ENCODE measurements at places on chromosomes 4 and X.

- no peak for DNase-seq
Measured at GRCh38 chr4:152209772-152210493, 326.0 kb downstream of the FBXW7 start.

GRCh38 chrX:132425744-132426318, 63.0 kb downstream of the MBNL3 start:
- DNase-seq: no peak

- no peak for DNase-seq
Measured at GRCh38 chr4:151940291-151940690, 179.5 kb upstream of the GATB start.

DNA sequence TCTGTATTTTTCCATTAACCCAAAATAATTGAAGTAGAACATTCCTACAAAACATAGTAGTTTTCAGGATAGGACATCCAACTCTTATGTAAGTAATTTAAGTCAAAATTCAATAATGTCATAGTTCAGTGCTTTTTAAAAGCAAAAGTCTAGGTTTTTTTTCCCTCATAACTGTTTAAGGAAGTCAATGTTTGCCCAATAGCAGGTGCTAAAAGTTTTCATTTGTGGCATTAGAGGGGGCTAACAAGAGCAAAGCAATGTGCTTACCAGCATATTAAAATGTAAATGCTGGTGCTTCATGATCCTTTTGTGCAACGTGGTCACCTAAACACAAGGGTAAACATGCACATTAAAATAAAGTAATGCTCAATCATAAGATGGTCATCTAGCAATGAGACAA, 155.2 kb upstream of the PPP1R2C start:
- no peak for DNase-seq

DNA sequence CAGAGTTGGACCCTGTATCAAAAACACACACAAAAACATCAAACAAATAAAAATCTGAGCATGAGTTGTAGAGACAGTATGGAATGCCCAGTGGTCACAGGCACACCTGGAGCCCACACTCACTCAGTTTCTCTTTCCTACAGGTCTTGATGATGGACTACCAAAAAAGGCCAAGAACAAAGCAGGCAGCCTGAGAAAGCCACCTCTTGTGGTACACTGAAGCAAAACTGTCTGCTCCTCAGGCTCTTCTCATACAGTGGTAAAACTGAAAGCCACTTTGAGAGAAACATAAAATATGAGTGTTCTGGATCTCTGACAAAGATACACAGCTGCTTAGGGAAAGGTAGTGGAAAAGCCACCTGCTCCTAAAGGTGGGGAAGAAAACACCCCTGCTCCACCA, 1206.9 kb downstream of the FSTL5 start:
- no peak for DNase-seq

- DNase-seq: peak; percentile 54
Measured at GRCh38 chr4:87633243-87633642, 16.8 kb upstream of the DMP1 start.

DNA sequence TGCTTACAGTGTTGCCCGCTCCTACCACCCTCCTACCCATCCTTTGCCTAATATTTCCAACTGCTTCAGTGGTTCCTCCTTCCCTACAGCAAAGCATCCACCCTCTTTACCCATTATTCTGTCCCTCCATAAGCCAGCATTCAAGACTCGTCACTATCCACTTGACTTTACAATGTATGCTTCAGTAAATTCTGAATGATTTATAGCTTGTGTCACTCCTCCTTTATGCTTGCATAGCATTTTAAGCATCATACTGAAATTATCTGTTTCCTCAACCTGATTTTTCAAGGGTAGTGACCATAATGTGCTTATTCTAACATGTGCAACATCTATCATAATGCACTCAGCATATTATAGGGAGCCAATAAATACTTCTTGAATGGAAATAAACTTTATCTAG, 365.5 kb downstream of the RAB28 start:
- DNase-seq: no peak

DNA sequence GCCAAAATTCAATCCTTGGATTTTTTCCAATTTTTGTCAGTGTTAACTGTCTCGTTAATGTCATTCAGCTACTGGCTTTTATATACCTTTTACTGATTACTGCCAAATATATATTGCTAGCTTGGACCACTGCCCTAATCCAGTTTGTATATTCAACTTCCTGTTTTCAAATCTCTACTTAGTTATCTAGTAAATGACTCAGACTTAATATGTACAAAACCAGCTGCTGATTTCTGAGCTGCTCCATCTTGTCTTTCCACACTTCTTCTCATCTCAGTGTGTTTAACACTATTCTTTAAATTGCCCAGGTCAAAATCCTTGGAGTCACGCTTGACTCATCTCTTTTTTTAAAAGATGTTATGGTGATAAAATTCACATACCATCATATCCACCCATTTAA, 1196.7 kb downstream of the RAPGEF2 start:
- DNase-seq: no peak

- no peak for DNase-seq
Measured at GRCh38 chr4:113248320-113248719, 198.9 kb downstream of the ANK2 start.

DNA sequence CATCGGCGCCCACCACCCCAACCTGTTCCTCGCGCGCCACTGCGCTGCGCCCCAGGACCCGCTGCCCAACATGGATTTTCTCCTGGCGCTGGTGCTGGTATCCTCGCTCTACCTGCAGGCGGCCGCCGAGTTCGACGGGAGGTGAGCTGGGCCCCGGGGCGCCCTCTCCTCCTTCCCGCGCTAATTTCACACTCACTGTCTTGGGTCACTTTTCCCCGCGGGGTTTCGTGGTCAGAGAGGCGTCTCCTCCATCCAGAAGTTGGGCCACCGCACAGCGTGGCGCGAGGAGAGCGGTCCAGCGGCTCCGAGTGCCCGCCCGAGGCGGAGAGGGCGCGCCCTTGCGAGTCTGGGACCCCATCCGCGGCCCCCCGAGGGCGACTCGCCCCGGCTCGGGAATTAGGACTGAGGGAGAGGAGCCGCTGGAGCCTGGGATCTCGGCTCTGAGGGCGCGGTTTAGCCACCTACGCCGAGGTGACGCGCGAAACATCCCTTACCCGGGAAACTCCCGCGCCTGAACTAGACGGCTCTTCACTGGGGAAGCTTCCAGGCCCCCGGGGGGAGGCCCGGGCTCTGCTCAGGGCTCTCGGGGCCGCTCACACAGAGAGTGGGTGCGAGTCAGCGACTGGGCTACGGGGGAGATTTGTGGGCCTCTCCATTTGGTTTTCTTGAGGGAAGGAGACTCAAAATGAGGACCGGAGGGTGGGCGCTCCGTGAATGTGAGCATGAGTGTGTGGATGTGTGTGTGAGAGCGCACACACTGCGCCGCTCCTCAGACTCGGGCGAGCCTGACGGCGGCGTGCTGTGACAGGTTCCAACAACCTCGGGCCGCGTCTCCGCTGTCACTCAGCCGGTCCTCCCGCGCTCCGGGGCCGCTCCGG, 551 bp downstream of the NPNT start:
- DNase-seq: no peak

GRCh38 chrX:38649674-38650647, 88.6 kb downstream of the TSPAN7 start:
- DNase-seq: no peak

- DNase-seq: peak; percentile 20
Measured at GRCh38 chrX:80430826-80431504, 10.7 kb downstream of the TENT5D start.

DNA sequence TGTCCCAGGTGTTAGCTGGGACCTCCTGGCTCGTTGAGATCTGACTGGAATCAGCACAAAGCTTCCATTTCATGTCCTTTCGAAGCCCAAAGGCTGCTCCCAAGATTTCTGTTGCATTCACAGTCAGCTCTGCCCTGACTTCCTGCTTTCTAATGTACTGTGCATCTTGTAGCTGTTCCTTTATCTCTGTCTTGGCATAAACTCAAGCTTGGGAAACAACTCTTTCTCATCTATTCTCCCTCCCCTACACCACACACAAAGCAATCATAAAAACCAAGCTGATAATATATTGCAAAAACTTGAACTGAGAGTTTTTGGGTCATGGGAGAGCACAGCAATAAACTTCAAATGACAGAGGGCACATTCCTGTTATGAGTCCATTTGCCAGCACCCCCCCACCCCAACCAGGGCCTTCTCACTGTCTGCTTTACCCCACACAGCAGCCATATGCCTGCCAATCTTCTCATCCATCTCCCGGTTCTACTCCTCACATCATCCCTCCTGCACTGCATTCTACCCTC, 76.3 kb downstream of the SYNPO2 start:
- DNase-seq: no peak

DNA sequence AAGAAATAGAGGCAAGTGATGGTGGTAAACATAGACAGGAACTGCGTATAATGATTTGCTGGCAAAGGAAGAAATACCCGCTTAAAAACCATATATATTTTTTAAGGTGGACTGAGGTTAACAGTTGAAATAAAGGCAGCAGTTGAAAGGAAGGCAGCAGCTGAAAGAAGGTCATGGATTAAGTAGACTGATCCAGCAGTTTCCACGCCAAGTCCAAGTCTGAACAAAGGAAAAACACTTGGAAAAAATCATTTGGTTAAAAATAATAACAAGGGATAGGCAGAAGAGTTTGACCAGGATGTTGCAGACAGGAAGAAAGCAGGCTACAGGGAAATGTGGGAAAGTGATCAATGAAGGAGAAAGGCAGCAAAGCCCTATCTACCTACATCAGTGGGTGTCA, 93.6 kb downstream of the AMELX start:
- no peak for DNase-seq

DNA sequence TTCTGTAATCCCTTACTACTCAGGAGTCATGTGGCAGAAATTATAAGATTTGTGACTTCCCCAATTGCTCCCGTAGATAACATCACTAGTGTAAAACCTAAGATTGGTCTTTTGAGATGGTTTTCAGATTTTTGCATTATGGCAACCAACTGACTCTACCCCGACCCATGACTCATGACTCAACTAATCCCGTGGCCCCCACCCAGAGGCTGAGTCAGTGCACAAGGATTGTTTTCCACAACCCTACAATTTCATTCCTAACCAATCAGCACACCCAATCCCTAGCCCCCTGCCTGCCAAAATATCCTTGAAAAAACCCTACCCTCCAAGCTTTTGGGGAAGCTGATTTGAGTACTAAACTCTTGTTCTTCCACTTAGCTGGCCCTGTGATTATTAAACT, 109.4 kb upstream of the FAM9C start:
- no peak for DNase-seq

DNA sequence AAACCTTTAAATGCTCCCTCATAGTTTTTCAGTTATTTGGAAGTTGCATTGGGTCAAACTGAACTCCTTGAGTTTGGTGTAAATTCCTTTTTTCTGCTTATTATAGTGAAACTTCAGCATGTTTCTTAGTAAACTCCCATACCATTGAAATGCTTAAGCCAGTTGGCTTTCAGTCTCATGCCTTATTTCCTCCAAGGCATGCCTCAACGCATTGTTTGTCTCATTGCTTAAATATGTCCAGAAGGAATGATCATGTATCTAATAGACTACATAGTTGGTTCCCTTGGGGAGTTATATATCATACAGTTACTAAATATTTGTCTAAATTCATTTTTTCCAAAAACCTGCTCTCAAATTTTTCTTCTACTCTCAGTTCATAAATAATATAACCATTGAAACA, 114.0 kb downstream of the STOX2 start:
- peak; percentile 5 for DNase-seq

DNA sequence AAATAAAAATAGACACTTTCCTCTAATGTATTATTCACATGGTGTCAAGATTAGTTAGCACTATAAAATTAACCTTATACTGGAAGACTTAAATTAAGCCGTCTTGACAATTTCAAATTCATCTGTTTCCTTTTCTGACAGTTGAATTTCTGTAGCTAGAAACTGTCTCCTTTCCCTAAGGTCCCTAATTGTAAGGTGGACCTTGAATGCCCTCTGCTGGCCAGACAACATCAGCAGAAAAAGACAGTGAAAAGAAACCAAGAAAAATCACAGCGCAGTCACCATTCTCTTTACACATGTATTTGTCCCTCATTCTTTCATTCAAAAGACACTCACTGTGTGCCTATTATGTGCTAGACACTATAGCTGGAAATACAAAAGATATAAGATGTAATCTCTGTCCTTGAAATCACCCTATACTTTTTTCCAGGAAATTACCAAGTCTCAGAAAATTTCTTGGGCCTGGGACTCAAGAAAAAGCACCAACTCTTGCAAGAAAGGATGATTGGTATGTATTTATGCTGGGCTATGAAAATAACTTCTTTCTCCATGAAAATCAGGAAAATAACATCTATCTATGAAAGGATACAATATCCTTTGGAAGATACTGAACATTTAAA, 32.7 kb upstream of the AMBN start:
- DNase-seq: peak; percentile 74

DNA sequence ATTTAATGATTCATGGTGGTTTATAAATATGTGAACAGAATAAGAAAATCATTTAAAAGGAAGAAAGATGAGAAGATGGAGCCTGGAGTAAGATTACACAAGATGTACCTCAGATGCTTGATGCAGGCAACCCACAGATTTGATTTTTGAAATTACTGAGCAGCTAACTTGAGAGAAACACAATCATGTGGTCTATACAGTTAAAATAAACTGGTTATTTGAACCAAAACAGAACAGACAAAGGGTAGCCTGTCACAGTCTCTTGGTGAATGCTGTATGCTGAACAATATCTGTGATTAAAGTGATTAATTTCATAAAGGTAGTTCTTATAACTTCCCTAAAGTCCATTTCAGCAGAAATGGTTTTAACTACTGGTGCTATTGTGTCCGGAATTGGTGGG, 4.2 kb downstream of the PI4K2B start:
- no peak for DNase-seq

DNA sequence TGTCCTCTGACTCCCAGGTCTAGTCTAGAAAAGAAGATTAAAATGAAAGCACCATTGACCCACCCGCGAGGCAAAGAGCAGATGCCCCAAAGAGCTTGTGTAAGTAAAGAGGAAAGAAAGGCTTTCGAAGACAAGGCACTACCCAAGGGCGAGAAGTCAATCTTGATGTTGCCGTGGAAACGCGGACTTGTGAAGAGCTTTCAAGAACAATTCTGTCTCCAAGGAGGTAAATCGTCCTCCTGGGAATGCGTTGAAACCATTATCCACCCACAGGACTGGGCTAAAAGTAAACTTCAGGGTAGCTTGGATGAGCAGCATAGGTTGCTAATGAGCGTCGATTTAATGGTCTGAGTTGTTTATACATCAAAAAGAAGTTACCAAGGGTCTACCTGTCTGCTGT, 189.3 kb downstream of the DHRSX start:
- DNase-seq: no peak

DNA sequence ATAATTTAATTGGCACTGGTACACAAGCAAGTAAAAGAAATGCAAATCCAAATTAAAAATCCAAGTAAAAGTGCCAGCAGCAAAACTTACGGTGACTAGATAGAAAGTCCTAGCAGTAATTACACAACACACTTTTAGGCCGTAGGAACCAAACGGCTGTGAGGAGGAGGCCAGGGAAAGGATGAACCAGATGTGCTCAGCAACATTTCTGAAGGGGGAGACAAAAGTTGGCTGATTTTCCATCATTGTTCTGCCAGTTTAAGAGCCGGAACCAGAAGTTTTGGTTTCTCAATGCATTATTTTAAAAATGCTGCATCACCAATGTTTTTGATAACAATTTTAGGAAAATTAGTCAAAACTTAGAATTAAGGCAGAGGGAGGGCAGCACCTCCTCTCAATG, 68.7 kb upstream of the ENPP6 start:
- DNase-seq: no peak
